ENCODE measurements at places on chromosomes 4 and X.

DNA sequence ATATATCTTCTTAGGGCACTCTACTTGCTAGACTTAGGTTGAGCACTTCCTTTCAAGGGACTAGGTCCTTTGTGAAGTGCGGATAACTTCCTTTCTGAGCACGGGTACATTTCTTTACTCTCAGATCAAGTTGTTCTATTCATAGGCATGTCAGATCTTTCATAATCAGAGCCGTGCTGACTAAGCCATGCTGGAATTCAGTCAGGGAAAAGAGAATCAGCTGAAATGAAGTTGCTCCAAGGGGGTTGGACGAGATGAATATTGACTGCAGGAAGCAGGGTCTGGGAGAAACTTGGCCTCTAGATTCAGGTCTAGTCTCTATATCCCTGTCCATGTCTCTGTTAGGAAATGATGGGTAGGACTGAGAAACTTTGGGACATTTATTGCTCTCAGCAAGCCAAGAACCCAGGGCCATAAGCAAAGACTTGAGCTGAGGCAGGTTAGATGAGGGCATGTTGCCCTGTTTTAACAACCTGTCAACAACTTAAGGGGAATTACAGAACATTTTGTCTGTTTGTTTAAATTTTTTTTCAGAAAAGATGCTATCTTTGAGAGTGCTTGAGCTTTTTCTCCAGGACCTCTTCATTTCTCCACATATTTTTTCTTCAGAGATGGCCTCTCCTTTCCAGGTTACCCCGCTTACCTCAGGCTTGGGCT, 28.3 kb downstream of the AREG start:
- peak; percentile 85 for DNase-seq

- DNase-seq = no peak
Measured at GRCh38 chr4:108051343-108051742, 61.7 kb downstream of the HADH start.

DNA sequence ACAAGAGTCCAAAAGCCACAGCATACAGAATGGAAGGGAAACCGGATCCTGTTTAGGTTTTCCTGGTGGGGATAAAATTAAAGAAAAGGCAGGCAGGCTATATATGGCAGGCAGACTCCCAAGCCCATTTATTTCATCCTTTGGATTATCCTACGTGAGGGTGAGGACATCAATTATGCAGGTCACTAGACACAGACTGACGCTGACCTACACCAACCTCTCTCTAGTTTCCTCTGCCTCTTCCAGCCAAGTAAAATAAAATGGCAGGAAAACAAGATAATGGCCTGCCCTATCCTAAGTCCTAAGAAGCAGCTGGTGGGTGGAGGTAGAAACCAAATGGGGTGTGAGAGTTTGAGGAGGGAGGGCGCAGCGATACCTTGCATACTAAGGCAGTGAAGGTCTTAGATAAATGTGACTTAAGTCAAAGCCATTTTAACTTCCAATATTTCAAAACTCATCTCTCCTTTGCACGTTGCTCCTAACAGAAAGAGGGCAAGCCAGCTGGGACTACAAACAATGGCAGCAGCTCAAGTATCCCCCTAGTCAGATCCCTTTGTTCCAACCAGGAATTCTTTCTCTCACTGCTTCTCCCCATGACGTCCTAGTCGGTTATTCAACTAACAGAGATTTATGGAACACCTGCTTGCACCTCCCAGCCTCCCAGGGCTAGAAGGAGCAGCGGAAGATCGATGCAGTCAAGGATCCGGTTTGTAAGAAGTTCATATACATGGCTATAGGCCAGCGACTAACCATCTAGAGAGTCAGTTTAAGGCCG, 72.8 kb downstream of the IRF2 start:
- DNase-seq = no peak

DNA sequence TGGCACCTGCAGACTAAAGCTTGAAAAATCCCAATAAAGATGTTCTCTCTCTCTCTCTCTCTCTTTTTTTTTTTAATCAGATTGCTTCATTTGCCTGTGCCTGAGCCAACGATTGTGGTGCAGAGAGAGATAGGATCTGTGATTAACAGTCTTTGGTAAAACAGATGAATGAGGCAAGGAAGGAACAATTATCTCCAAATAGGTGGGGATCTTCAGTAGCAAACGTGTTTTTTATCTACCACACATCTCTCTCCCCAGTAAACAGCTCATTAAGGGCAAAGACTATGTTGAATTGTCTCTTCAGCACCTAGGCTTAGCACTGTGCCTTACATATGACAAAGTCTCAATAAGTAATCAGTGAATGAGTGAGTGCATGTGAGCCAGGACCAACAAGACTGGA, 96.3 kb downstream of the SMIM20 start:
- no peak for DNase-seq

- no peak for DNase-seq
Measured at GRCh38 chr4:156972379-156973015, 898 bp upstream of the PDGFC start.

DNA sequence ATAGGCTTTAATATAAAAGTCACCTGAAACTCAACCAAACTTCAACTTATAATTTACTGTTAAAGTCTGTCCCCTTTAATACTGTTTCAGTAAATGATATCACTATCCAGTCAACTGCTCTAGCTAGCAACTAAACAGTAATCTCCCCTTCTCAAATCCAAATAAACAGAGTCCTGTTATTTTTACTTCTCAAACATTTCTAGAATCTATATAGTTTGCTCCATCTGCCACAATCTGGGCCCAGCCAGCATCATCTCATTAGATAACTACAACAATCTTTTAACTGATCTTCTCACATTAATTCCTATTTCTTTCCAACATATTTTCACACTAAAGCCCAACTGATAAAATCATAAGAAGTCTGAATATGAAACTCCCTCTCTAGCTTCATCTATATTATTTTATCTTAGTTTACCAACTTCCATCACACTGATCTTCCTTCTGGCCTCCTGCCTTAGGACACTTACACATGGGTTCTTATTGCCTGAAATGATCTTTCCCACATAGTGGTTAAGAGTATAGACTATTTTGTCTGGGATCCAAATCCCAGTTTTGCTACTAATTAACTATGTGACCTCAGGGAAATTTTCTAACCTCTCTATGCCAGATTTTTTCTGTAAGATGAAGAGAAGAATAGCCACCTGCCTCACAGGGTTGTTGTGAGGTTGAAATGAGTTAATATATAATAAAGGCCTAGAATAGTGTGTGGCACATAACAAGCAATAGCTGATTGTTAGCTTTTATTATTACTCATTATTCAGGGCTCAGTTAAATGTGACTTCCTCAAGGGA, 18.6 kb downstream of the TBCK start:
- no peak for DNase-seq

- no peak for DNase-seq
Measured at GRCh38 chr4:20359692-20360091, 108.0 kb downstream of the SLIT2 start.

GRCh38 chr4:76634220-76634619, 199.2 kb downstream of the SHROOM3 start:
- DNase-seq = no peak

DNA sequence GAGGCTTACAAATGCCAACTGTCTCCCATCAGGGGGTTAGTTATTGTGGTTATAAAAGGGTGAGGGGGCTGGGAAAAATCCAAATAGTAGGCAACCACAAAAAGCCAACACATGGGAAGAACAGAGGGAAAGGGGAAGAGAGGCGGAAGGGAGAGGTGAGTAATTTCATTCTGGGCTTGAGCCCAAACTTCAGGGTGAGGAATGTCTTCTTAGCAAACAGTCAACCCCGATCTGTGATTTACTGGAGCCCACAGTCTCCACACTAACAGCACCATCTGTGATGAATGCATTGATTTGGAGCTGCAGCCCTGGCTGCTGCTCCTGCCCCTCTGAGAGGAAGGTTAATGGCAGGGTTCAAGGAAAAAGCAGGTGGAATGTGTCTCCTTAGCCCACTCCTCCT, 162.2 kb upstream of the GPR101 start:
- peak; percentile 1 for DNase-seq

DNA sequence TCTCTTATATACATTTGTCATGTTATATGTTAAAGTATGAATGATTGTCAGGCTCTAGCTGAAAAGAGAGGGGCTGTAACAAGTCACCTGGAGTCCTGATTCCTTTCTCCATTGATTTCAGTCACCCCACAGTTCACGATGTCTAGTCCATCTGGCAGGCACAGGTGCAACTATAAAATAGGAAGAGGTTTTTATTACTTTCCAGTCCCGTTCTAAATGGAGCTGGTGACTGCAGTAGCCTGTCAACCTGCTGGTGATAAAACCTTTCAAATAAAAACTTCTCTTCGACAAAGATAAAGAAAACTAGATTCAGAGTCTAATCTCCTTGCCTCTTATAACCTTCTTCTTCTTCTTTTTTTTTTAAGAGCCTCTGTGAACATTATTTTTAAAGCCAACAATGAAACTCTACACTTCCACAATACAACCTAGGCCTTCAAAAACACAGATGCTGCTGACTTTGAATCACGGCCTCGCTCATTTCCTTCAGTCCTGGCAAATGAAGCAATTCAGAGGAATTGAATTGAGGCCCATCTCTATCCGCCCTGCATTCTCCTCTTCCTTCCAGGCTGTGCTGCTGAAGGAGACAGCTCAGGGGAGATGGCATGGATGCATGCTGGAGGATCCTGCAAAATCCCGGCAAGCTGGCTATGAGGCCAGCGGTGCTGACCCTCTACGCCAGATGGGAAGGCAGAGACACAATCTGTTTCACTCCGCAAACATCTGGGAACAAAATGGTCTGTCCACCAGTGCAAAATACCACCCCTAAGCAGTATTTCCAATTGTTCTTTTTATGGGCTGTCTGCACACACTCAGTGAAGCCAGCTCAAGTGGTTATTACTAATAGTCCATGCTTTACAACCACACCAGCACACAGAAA, 27.3 kb upstream of the CDKN2AIP start:
- DNase-seq = no peak

DNA sequence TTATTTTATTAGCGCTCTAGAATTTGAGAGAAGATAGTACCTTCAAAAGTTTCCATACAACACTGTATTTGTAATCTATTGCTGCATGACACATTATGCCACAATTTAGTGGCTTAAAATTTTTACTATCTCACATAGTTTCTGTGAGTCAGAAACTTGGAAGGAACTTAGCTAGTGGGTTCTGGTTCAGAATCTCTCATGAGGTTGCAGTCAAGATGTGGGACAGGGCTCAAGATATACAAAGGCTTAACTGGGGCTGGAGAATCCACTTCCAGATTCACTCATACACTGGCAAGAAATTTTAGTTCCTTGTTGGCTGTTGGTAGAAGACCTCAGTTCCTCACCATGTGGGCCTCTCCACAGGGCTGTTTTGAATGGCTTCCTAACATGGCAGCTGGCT, 11.5 kb upstream of the C4orf54 start:
- no peak for DNase-seq

GRCh38 chr4:98771959-98772632, 113.7 kb upstream of the TSPAN5 start:
- DNase-seq = no peak

DNA sequence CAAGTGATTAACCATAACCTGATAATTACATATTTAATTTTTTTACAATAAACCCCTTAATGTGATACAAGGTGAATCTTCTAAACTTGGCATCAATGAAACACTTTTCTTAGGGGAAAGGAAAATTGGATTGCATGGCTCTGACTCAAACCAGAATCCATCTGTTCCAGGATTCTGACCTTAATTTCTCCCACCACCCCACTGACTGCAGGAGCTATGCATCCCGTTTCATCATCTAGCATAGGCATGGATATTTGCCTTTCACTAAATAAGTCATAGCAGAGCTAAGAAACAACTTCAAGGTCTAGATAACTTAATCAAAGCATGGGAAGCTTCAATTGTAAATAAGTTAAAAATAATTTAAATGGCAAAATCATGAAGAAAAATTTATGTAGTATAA, 156.3 kb downstream of the BTC start:
- DNase-seq = no peak

DNA sequence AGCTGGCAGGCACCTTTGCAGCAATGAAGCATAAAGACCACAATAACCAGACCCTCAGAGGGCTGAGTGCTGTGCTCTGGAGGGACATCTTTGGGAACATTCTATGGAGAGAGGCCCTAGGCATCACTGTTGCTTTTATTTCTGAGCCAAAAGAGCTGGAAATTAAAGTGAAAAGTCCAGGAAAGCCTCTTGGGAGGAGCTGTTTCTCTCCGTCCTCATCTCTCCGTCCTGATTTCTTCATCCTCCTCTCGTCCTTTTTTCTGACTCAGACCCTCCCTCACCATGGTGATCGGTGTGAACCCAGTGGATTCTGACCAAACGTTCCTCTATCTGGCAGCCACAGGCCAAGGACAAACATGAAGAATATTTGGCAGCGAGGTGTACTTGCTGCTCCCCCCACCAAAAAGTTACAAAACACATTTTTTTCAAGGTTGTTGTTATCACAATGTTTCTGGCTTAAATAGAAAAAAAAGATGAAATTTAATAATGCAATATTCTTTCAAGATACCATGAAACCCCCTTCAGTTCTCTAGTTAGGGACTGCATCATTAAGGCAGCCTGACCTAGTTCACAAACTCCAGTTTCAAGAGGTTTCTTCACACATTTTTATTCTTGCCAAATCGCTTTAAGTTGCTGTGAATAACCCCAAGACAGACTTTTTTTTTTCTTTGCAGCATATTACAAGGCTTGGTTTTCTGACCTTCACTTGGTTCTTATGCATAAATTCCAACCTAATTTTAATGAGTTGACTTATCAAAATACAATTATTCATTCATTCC, 80.2 kb downstream of the SCD5 start:
- no peak for DNase-seq

DNA sequence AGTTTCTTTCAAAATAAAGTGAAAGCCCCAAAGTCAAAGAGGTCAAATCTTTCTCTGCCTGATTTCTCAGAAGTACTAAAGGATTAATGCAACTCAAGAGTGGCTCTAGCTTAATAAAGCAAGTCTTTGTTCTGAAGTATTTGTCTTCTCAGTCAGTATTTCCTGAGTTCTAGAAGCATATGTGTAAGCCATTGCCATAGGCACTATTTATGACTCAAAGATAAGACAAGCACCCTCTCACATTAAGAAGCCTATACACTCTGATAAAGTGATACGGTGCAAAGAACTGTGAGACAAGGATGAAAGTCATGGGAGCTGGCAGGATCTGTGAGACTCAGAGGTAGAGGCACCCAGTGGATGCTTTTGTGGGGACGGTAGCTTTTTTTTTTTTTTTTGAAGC, 60.9 kb downstream of the AASDH start:
- DNase-seq = no peak

Measured in non-pigmented ciliary epithelial cell (primary cell).